ENCODE measurements at places on chromosomes 7 and 10. TPM values are rescaled to one million over a fixed set of nuclear protein-coding genes. Genes with fewer than 3 reads are reported as not detected.
A peak's percentile ranks its signal among the peaks of the same experiment; 100 is the strongest.

The ADAM8 gene
- total RNA-seq = 21.4 TPM

The CFAP46 gene
- not detected for total RNA-seq

The MALRD1 gene
- total RNA-seq = not detected

The CROT gene
- 3.0 TPM for total RNA-seq

The FHIP2A gene
- 19.6 TPM for total RNA-seq

The PITRM1 gene
- total RNA-seq = 110 TPM

The ITGB8 gene
- total RNA-seq = 7.9 TPM

The PMS2 gene
- total RNA-seq = 13.2 TPM

The LEP gene
- total RNA-seq = not detected

The LLCFC1 gene
- total RNA-seq = not detected

DNA sequence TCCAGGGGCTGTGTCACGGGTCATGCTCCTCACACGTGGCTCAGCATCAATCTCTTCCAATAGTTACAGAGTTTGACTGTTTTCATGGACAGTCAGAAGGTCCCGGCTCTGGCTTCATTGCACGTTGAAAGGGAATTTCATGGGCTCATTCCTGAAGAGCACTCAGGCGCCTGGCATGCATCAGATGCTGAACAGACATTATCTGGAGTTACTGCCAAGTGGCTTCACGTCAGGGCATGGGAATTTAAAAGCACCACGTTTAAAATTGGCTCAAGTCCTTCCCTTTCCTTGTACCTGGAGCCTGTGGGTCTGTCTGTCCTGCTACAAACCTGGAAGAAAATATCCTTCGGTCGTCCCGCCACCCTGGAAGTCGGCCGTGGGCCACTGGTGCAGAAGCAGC is 50.4 kb downstream of the CFAP46 start:
- DNase-seq = peak; percentile 15

GRCh38 chr7:155489862-155490696 is 32.1 kb downstream of the EN2 start:
- DNase-seq = peak; percentile 61

DNA sequence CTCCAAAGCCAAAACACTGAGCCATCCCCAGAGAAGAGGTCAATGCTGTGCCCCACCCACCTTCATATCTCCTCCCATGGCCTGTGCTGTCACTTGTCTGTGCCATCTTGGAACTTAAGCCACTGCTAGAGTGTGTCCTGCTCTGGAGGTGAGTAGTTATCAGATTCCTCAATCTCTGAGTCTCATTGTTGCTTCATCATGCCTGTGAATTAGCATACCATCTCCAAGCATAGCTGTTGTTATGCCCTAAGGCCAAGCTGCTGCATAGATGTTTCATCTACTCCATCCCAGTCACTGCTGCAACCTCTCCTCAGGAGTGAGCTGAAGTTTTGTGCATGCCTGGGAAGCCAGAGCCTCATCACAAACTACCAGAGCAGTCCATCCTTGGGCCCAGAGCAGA is 349.0 kb downstream of the ZWINT start:
- no peak for DNase-seq

DNA sequence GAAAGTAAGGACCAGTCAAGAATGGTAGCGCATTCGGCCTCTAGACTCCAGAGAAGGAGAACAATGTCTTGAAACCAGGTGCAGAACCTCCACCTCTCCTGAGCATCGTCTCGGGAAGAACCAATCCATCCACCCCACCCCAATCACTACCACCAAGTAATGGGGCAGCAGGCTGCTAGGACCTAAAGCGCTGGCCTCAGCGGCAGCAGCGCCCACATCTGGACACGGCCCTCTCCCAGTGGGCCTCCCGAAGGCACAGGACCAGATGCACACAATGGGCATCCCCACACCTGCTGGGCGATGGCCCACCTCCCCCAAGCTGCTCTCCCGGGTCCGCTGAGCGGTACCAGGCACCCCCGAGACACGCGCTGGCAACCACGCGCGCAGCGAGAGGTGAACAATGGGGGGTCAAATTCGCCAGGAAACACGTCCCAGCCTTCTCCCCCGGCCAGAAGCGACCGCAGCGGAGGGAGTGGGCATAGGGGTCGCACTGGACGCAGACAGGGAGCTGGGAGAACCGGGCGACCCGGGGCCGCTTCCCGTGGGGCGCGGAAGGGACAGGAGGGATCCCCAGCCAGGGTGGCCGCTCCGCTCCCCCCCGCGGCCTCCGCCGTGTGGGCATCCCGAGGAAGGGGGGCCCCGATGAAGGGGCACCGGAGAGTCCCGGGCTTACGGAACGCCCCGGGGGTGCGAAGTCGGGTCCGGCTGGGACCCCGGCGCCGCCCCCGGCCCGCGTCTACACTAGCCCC is 506 bp downstream of the CTTNBP2 start:
- DNase-seq = peak; percentile 63

DNA sequence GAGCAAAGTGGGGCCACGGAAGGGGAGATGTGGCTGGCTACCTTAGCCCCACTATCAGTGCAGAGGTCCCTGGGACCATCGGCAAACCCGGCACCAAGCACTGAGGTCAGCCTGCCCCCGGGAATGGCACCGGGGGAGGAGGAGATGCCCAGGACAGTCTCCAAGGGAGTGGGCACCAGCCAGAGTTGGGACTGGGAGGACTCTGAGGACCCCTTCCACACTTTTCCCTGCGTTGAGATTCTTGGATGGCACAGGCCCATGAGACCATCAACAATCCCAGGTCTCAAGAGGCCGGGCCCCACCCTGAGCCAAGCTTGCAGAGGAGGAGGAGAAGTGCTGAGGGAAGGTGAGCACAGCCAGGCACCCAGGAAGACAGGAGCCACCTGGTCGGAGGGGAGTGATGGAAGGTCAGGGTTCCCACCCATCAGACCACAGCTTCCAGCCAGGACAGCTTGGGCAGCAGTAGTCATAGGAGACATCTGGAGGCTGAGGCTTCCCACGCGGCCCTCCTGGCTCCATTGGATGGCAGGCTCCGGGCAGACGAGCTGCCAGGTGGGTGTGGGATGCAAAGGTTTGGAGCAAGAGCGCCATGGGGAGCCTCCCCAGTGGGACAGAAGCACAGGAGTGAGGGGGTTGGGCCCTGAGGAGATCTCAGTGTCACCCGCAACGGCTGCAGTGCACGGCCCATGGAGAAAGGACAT is 2.6 kb upstream of the OPN4 start:
- DNase-seq = peak; percentile 46

- no peak for DNase-seq
Observed at GRCh38 chr7:51226916-51227535, 89.6 kb downstream of the COBL start.
